ENCODE measurements at places on chromosomes 16 and 17.

DNA sequence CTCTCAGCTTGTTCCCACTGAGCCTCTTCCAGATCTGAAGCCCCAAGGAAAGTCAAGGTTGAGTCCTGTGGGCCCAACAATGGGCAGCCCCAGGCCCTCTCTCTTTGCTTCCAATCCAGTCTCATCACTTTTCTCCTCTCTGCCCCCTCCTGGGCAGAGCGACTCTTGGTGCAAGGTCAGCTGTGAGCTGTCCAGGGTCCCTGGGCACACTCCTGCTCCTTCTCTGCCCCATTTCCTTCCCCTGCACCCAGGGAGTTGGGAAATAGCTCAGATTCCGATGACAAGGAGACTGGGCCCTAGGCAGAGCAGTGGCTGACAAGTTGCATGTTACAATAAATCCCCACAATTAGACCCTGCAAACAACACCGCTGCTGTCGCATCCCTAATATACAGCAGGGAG, 16.1 kb upstream of the CRHR1 start:
- no peak for DNase-seq

- DNase-seq = no peak
Measured at GRCh38 chr16:83552930-83553329, 254.8 kb upstream of the HSBP1 start.

DNA sequence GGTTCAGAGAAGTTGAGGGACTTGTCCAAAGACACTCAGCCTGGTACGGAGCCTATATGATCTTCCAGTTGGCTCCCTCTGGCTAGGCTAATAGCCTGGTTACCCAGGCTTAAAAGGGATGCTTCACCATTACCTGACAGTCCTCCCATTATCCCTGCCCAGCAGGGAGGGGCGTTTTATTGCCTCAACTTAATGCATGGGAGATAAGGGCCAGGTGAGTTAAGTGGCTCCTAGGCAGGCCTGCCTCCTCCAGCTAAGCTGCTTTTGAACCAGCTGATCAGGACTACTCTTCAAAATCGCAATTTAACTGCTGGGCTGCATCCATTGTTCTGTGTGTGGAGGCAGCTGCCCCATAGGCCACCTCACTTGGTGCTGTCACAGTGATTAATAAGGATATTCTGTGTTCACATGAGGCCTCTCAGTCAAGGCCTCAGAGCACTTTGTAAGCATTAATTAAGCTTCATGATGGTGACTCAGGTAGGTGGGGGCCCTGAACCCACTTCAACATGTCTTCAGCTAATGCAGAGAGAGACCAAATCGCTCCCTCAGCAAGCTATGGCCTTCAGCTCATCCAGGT, 27.9 kb downstream of the SMPD3 start:
- DNase-seq = no peak

- no peak for DNase-seq
Measured at GRCh38 chr17:16322636-16323035, 30.6 kb downstream of the CENPV start.

GRCh38 chr16:30844671-30845449, 49.0 kb downstream of the BCL7C start:
- DNase-seq = peak; percentile 88

DNA sequence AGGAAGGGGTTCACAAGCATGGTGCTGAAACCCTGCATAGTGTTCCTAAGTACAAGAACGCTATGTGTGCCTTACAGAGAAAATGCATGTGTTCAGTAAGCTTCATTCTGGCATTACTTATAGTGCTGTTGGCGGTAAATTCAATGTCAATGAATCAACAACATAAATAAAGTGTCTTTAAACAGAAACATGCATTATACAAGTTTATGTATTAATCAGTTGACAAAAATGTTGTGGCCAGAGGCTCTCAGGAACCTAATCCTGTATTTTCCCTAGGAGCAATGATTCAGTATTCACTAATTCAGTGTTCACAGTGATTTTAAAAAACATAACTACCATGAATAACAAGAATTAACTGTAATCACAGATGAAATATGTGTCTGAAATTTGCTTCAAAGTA, 47.1 kb upstream of the MYOCD start:
- no peak for DNase-seq

- no peak for DNase-seq
Measured at GRCh38 chr17:37187262-37187661, 188.5 kb upstream of the C17orf78 start.

DNA sequence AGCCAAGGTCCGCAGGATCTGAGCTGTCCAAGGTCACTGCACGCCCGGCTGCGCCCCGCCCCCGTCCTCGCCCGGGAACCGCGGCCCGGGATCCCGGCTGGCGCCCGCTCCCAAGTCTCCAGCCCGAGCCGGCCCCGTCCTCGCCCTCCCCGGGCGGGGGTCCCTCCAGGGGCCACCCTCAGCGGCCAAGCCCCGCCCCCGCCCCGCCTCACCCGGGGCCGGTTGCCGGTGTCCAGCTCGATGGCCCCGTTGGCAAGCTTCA, 216 bp downstream of the VPS9D1 start:
- DNase-seq = no peak

DNA sequence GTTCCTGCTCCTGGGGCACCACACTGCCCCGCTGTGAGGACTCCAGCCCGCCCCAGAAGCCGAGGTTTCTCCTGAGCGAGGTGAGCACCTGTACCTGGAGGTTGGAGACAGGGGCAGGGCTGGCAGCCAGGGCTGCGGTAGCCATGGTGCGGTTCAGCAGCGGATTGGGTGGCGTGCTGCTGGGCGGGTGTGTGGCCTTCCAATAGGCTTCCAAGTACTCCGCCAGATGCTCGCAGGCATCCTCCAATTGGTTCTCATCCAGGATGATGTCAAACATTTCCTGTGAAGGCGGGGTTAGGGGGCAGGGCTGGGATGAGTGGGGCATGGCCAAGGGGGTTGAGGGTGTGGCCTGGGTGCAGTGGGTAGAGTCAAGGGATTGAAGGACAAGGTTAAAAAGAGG, 11.3 kb upstream of the ARL5C start:
- peak; percentile 24 for DNase-seq

GRCh38 chr17:29610395-29610794, 12.3 kb downstream of the CORO6 start:
- no peak for DNase-seq

GRCh38 chr17:60169921-60170817, 20.4 kb downstream of the CA4 start:
- peak; percentile 85 for DNase-seq

- DNase-seq = peak; percentile 70
Measured at GRCh38 chr17:2136241-2136640, 81.3 kb downstream of the HIC1 start.

DNA sequence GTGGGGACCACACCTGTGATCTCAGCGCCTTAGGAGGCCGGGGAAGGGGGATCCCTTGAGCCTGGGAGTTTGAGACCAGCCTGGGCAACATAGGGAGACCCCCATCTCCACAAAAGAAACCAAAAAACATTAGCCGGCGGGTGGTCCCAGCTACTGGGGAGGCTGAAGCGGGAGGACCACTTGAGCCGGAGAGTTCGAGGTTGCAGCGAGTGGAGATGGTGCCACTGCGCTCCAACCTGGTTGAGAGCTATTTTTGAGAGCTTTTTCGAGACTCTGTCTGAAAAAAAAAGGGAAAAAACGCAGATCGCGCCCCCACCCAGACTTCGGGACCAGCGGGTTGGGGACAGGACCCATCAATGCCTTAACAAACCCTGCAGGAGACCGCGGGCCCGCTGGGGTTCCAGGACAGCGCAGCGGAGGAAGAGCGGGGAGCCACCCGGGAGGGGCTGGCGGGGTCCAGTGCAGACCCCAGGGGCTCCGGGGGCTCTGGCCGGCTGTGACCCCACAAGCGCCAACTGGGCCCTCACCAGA, 762 bp upstream of the BAIAP3 start:
- no peak for DNase-seq

DNA sequence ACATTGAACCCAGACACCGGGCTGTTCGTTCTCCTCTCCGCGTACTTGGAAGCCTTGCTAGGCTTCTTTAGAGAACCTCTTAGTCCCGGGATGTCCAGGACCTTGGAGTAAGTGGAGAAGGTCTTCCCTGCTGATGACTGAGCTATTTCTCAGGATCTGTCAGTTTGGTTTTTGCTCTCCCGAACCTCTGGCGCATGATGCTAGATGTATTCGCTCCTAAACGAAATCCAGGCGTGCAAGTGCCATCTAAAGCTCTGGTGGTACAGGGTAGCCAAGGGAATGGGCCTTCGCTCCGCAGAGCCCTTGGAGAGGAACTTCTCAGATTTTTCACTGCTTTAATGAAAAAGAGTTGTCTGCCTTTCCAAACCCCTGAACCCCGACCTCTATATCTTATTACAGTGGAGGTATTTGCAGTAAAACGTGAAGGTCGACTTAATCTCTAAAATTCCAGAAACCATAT, 547 bp downstream of the VMP1 start:
- no peak for DNase-seq

DNA sequence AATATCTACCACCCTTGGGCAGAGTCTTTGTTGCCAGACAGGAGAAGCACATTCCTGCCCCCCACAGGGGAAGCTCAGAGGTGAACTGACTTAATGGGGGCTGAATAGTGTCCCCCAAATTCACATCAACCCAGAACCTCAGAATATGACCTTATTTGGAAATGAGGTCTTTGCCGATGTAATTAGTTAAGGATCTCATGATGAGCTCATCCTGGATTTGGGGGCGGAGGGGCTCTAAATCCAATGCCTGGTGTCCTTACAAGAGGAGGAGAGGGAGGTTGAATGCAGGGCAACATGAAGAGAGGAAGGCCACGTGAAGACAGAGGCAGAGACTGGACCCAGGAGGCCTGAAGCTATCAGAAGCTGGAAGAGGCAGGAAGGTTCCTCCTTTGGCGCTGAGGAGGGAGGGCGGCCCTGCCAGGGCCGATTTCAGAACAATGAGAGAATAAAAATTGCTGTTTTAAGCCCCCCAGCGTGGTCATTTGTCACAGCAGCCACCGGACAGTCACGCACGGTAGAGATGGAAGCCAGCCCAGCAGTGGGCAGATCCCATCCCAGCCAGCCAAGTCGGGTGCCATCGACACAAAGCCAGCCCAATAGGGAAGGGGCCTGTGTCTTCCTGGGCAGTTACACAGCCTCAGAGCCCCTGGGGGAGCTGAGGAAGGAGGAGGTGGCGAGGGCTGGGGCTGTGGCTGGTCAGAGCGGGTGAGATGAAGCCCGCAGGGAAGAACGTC, 21.3 kb downstream of the C16orf74 start:
- DNase-seq = peak; percentile 20

DNA sequence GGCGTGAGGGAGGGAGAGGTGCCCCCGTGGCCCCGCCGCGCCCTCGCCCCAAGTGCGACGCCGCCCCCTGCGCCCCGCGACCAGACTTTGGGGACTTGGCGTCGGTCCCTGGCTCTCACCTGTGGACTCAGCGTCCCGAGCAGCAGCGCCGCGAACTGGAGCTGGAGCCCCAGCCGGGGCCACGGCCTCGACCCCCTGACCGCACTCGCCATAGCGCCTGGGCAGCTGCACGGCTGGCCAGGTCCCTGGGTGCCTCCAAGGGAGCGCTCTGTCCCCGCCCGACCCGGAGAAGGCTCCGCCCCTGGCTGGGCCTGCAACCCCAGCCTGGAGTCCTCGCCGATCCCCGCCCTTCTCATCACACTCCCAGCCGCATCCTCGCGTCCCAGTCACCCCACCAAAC, at the start of gene ERN2:
TSS of gene ERN2 (minus strand) at position 247 of the 400 bp plus-strand sequence. CDS start at position 212, 35 bp downstream.
- DNase-seq = no peak

- DNase-seq = no peak
Measured at GRCh38 chr16:87046235-87046634, 271.0 kb downstream of the C16orf95 start.

Measured in MV-4-11 (cell line).